Spleen (tissue), 13 donors: ENCODE measurements at places on chromosomes 13 and 19. TPM values are rescaled to one million over a fixed set of nuclear protein-coding genes. Genes with fewer than 3 reads are reported as not detected.

The ICAM4 gene
- total RNA-seq, result 1.6 TPM

The ZNF135 gene
- 8.1 TPM for total RNA-seq

The NCAN gene
- not detected for total RNA-seq

The LYL1 gene
- total RNA-seq, result 35.5 TPM

The TMPRSS9 gene
- 2.6 TPM for total RNA-seq

GRCh38 chr13:61880578-61881283 lies 465.1 kb upstream of the PCDH20 start:
- H3K27me3 ChIP-seq, result no peaks in the 10 kb centered on the region
- no peak for DNase-seq
- no peaks in the 10 kb centered on the region for H3K4me1 ChIP-seq
- H3K27ac ChIP-seq, result no peak overlapping the region

DNA sequence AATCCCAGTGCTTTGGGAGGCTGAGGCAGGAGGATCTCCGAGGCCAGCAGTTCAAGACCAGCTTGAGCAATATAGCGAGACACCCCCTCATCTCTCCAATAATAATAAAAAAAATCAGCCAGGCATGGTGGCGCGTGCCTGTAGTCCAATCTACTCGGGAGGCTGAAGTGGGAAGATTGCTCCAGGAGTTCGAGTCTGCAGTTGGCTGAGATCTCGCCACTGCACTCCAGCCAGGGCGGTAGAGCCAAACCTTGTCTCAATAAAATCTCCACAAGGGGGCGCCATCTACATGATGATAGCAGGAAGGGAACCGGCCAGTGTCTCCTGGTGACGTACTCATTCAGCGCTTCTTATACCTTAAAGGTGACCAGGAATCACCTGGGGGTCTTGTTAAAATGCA lies 13.6 kb upstream of the C5AR1 start:
- H3K27me3 ChIP-seq, result no peaks in the 10 kb centered on the region
- no peaks in the 10 kb centered on the region for H3K36me3 ChIP-seq
- peak; percentile 82 for DNase-seq
- H3K4me1 ChIP-seq, result peaks cover 8% of the 10 kb centered on the region

DNA sequence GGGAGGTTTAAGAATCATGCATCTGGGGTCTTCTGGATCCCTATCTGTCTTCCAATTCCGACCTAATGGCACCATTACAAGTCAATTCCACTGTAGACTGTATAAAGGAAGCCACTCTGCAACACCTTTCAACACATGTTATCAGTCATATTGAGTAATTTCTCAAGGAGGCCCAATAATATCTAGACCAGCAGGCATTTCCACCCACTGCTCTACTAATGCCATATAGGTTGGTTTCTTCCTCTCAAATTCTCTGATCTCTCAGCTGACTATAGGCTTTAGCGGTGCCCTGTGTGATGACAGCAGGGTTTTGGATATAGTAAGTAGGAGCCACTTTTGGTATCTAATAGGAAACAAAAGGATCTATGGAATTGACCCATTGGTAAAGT lies 12.4 kb upstream of the ITM2B start:
- no peak overlapping the region for H3K4me3 ChIP-seq
- no peak for DNase-seq
- peak overlapping the region; percentile 80 for H3K27ac ChIP-seq
- peaks cover 45% of the 10 kb centered on the region for H3K4me1 ChIP-seq
- no peaks in the 10 kb centered on the region for H3K27me3 ChIP-seq

- no peak overlapping the region for H3K27ac ChIP-seq
- DNase-seq, result no peak
- no peak overlapping the region for H3K4me3 ChIP-seq
- H3K27me3 ChIP-seq, result no peaks in the 10 kb centered on the region
Measured at GRCh38 chr13:102267191-102267590, 134.7 kb downstream of the FGF14 start.

DNA sequence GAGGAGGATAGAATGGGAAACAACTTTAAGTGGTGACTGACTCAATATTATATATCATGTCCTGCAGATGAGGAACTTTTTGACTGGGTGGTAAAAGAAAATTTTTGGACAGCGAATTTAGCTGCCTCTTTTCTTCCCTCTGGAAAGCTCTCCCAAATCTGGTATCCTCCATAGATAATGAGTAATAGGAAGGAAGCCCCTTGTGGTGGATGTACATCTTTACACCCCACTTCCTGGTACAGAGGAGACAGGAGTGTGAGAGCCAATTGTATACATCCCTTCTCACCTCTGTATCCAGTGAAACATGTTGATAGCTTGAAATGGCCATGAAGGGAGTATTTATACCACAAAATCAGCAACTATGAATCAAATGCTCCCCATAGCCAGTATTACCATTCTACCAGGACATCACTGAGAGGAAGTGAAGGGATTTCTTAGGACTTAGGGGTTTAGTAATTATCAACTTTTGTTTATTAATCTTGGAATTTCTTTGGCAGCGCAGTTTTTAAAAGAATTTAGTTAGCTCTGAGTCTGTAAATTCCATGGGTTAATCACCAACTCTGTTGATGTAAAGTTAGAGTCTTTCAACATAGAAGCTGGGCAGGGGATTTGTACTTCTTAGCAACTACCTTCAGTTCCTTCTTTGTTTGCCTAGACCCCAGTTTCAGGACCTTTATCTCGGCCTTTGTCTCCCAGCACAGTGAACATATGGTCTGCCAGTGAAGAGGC lies 17.0 kb upstream of the TDRD3 start:
- no peak overlapping the region for H3K27ac ChIP-seq
- H3K36me3 ChIP-seq, result no peaks in the 10 kb centered on the region
- no peaks in the 10 kb centered on the region for H3K4me1 ChIP-seq
- no peak for DNase-seq
- no peaks in the 10 kb centered on the region for H3K27me3 ChIP-seq
- H3K4me3 ChIP-seq, result no peak overlapping the region

DNA sequence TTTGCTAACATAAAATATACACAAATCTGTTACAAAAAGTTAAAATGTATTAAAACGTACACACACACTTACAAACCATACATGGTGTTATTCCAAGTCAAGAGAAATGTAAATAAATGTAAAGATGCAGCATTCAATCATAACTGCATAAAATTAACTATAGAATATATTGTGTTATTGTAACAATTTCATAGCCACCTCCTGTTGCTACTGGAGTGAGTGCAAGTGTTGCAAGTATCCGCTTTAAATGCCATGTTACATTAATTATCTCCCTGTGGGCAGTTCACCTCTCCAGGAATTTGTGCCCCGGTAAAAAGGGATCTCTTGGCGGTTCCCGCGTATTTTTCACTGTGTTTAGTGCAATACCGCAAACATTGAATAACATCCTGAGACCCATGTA lies 3.5 kb upstream of the INSR start:
- H3K27me3 ChIP-seq, result no peaks in the 10 kb centered on the region
- no peak overlapping the region for H3K27ac ChIP-seq
- DNase-seq, result no peak
- no peak overlapping the region for H3K4me3 ChIP-seq
- peaks cover 27% of the 10 kb centered on the region for H3K4me1 ChIP-seq

DNA sequence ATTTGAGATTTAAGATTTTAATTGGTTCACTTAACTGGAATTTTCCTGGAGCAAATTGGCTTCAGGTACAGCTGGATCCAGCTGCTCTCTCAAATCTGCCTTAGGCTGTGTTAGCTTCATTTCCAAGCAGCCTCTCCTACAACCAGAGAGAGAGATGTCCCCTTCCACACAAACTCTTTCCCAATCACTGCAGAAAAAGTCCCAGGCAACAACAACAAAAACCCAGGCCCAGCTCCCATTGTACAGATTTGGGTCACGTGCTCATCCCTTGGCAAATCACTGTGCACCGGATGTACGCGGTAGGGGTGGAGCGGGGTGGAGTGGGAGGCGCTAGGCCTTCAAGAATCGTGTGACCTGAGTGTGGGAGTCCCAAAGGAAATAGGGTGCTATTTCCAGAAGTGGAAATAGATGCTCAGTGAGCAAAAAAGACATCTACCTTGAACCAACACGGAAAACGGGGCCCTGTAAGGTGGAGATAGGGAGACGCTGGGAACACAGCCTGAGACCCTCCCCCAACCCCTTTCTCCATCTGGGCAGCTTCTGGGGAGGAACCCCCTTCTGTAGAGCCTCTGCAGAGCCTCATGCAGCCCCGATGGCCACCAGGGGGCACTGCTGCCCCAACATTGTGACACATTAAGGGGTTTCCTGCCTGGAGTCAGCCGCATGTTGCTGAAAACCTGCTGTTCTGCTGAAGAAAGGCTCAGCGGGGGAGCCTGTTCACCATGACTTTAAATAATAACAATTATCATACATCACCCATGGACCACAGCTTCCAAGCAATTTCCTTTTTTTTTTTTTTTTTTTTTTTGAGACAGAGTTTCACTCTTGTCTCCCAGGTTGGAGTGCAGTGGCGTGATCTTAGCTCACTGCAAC lies 25.4 kb downstream of the HPN start:
- peaks cover 7% of the 10 kb centered on the region for H3K4me1 ChIP-seq
- no peak overlapping the region for H3K27ac ChIP-seq
- H3K27me3 ChIP-seq, result no peaks in the 10 kb centered on the region
- H3K4me3 ChIP-seq, result no peak overlapping the region

DNA sequence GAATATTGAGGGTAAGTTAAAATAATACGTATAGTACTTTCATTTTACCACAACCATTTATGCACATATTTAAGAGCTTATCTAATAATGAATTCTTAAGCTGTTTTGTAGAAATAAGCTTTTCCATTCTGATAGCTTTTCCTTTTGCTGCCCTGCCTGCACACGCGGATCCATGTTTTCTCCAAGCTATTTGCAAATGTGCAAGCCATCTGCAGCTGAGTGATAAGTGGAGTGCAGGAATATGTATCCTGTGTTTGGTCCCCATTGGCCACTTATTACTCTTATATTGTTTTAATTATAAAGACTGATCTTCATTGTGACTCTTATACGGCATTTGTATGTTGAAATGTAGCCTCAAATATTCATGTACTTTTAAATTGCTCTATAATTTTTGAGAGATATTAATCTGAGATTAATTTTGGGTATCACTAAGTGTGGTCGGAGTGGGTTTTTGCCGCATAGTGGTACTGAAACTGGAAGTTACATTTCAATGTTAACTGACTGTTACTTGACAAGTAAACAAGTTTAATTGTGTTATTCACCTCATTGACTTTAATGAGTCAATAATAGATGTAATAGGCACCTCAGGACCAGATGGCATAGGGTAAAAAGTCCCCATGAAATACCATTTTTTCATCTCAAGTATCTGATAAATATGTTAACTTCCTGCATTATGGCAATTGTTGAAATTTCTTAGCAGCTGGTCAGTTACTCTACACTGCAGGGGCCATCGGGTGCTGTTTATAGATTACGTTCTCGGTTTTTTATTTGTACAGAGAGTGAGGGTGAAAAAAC lies 1567.4 kb downstream of the EFNB2 start:
- H3K27ac ChIP-seq, result no peak overlapping the region
- DNase-seq, result no peak
- no peaks in the 10 kb centered on the region for H3K27me3 ChIP-seq
- H3K4me3 ChIP-seq, result no peak overlapping the region
- no peaks in the 10 kb centered on the region for H3K4me1 ChIP-seq
- no peaks in the 10 kb centered on the region for H3K36me3 ChIP-seq

- peaks cover 17% of the 10 kb centered on the region for H3K4me1 ChIP-seq
- peak overlapping the region; percentile 39 for H3K4me3 ChIP-seq
- H3K36me3 ChIP-seq, result no peaks in the 10 kb centered on the region
- H3K27ac ChIP-seq, result no peak overlapping the region
- DNase-seq, result peak; percentile 81
- peaks cover 96% of the 10 kb centered on the region for H3K27me3 ChIP-seq
Measured at GRCh38 chr19:55173714-55174409, 6.2 kb downstream of the SYT5 start.

- H3K4me1 ChIP-seq, result no peaks in the 10 kb centered on the region
- H3K4me3 ChIP-seq, result no peak overlapping the region
- DNase-seq, result no peak
- H3K36me3 ChIP-seq, result no peaks in the 10 kb centered on the region
Measured at GRCh38 chr13:78806457-78806856, 147.5 kb upstream of the OBI1 start.

GRCh38 chr13:30088312-30088855 lies 219.0 kb downstream of the KATNAL1 start:
- H3K4me1 ChIP-seq, result no peaks in the 10 kb centered on the region
- no peaks in the 10 kb centered on the region for H3K27me3 ChIP-seq
- no peak overlapping the region for H3K4me3 ChIP-seq
- no peak overlapping the region for H3K27ac ChIP-seq
- no peaks in the 10 kb centered on the region for H3K36me3 ChIP-seq

- no peak for DNase-seq
- H3K4me1 ChIP-seq, result no peaks in the 10 kb centered on the region
- no peak overlapping the region for H3K4me3 ChIP-seq
- H3K27ac ChIP-seq, result no peak overlapping the region
Measured at GRCh38 chr19:33997690-33998089, 174.6 kb upstream of the LSM14A start.

GRCh38 chr13:93248627-93249047 lies 22.0 kb downstream of the GPC6 start:
- no peaks in the 10 kb centered on the region for H3K27me3 ChIP-seq
- no peak overlapping the region for H3K27ac ChIP-seq
- no peak for DNase-seq

DNA sequence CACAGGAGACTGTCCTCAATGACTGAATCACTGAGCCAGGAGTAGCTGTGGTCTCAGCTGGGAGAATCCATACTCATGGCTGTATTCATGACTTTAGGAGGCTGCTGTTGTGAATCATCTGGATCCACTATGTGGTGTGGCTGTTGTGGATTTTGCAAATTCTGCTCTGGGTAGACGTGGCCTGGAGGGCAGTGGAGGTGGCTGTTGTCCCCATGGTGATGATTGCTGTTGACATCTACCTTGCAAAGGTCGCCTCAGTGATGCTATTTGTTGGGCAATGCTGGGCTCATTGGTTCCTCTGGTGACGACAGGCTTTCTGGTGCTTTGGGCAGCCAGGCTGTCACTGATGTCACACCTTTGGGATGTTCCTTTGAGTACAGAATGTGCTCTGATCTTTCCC lies 23.9 kb downstream of the MUC16 start:
- H3K4me3 ChIP-seq, result no peak overlapping the region
- no peak for DNase-seq

GRCh38 chr13:101714195-101714594 lies 261.7 kb downstream of the ITGBL1 start:
- DNase-seq, result no peak
- H3K27ac ChIP-seq, result no peak overlapping the region
- H3K27me3 ChIP-seq, result no peaks in the 10 kb centered on the region
- no peaks in the 10 kb centered on the region for H3K4me1 ChIP-seq

- DNase-seq, result no peak
- no peak overlapping the region for H3K4me3 ChIP-seq
- no peaks in the 10 kb centered on the region for H3K36me3 ChIP-seq
- H3K27me3 ChIP-seq, result no peaks in the 10 kb centered on the region
Measured at GRCh38 chr13:97468331-97468730, 34.4 kb downstream of the RAP2A start.

DNA sequence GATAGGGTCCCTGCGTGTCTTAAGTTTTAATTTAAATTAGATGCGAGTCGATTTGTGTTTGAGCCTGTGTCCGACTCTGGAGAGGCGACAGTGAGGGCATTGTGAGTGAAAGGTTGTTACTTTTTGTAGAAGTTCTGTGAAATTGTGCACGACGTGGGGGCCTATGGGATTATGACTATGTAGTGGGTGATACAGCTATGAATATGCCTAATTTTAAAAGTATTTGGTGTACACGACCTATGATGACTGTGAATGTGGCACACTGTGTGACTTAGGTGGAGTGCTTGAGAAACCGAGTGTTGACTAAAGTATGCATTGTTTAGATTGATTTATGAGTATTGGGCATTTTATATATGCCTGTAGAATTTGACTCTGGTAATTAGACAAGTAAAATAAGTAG lies 646 bp downstream of the ZNF567 start:
- H3K27me3 ChIP-seq, result no peaks in the 10 kb centered on the region
- peak overlapping the region; percentile 82 for H3K27ac ChIP-seq
- no peak for DNase-seq
- peak overlapping the region; percentile 66 for H3K4me3 ChIP-seq
- peaks cover 38% of the 10 kb centered on the region for H3K36me3 ChIP-seq
